Cerebellar nuclear complex (tissue), 1 donor: ENCODE measurements at places on chromosomes 16 and 17.

GRCh38 chr17:17121162-17121561 lies 78.9 kb downstream of the MPRIP start:
- DNase-seq: no peak

GRCh38 chr17:17075125-17075781 lies 33.0 kb downstream of the MPRIP start:
- DNase-seq: no peak

DNA sequence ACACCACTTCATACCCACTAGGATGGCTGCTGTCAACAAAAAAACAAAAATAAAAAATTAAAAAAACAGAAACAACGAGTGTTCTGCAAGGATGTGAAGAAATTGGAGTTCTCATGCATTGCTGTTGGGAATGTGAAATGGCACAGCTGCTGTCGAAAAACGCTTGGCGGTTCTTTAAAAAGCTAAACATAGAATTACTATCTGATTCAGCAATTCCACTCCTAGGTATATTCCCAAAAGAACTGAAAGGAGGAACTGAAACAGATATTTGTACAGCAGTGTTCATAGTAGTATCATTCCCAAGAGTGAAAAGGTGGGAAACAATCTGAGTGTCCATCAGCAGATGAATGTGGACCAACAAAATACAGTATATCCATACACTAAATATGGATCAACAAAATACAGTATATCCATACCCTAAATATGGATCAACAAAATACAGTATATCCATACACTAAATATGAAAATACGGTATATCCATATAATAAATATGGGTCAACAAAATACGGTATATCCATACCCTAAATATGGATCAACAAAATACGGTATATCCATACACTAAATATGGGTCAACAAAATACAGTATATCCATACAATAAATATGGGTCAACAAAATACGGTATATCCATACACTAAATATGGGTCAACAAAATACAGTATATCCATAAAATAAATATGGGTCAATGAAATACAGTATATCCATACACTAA lies 8.7 kb downstream of the METTL16 start:
- DNase-seq: no peak

DNA sequence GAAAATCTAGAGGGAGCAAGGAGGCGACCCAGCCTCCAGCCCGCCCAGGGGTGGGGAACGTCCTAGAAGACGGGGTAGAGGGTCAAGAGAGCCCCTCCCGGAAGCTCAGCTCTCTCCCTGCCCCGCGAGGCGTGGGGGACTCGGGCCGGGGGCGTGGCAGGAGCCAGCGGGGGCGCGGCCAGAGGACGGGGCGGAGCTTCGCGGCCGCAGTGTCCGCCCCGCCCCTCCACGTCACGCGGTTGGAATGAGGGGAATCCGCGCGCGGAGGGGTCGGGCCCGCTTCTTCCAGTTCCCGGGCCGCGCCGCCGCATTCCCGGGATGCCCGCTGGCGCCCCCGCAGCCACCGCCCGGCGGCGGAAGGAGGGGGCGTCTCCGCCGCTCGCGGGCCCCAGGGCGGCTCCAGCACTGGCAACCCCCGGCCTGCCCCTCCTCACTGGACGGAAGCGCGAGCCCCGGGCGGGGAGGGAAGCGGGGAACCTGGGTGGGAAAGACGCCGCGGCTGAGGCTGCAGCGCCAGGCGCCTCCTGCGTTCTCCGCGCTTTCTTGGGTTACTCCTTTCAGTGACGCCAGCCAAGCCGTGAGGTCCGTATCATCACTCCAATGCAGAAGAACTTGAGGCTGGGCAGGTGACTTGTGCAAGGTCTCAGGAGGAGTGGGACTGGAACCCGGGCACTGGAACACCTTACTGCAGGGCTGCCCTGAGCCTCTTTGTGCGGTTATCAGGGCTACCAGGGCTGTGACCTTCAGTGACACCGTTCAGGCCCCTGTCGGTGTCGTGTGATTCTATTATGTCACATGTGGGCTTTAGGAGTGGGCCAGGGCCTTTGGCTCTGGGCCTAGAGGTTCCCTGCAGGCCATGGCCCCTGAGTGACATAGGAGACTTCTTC lies 4.3 kb downstream of the MYO1C start:
- DNase-seq: peak; percentile 22

DNA sequence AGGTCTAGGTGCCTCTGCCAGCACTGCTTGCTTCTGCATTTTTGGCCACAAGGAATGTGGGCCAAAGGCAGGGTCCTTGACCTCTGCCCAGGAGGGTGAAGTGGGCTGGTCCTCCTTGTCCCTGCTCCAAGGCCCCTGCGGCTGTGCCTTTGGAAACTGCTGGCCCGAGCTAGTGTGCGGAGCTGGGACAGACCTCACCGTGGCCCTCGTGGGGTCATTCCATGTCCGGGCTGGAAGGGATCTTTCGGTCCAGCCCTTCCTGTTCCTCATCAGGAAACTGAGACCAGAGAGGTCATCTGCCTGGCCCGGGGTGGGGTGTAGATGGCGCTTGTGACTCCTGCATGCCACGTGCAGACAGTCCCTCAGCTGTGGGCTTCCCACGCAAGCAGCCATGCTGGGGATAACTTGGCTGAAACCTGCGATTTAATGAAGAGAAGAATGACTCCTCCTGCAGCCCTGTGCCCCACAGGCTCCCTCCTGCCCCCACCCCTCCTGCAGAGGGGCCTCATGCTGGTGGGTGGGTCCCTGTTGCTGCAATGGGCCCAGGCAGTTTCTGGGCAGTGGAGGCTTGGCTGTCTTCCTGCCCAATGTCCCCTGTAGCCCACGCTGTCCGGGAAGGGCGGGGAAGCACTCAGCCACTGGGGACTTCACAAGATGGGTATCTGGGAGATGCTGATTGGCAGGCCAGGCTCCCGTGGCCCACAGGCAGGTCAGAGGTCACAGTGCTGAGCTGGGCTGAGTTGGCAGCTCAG lies 245.2 kb downstream of the SEC14L1 start:
- DNase-seq: no peak

- no peak for DNase-seq
These were observed 43.6 kb downstream of the TBC1D16 start for GRCh38 chr17:79991924-79992648.

DNA sequence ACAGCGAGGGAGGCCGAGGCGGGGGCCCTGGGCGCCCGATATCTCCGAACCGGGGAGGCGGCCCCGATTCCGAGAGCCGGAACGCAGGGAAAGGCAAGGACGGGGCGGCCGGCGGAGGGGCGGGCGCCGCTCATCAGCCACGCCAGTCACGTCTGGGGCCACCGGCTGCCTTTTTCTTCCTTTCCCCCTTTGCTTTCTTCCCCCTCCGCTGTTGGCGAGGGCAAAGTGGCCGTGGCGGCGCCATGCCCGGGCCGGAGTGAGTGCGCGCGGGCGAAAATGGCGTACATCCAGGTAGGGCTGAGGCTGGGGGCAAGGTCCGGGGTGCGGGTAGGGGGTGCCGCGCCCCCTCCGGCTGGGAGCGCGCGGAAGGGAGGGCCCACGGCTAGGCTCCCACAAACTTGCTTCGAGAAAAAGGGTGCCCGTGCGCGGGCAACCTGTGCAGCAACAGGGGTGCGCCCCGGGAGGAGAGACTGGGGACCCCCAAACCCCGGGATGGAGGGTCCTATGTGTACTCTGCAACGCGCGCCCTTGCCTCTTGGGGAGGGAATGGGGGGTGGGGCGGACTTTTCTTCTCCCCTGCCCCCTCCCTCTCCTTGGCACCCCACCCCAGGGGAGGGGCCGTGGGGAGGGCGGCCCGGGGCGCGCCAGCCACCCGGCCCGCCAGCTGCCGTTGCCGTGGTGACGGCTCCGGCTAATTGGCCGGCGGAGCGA lies 486 bp downstream of the SYT17 start:
- no peak for DNase-seq

DNA sequence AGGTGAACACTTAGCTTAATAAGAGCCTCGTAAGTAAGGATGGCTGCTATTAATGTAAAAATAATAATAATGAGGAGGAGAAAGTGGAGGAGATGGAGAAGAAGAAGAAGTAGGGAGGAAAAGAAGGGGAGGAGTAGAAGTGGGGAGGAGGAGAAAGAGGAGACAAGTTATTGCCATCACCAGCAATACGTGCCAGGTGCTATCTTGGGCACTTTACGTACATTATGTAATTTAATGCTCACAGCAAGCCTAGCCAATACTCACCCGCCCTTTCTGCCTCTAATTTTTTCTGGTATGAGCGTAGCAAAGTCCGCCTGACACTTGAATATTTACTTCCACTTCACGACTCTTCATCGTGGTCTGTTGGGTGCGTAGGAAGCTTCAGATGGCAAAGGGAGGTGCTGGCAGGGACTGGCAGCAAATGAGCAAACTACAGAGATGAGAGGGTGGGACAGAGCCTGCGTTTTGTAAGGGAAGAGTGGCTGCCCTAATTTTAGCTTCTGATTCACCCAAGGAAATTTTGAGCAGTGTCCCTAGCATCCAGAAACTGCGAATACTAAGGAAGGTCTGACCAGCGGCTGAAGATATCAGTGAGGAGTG lies 42.1 kb upstream of the CDH13 start:
- DNase-seq: no peak

GRCh38 chr17:47676510-47677165 lies 17.3 kb upstream of the TBKBP1 start:
- DNase-seq: no peak

- no peak for DNase-seq
These were observed 98.8 kb downstream of the NLK start for GRCh38 chr17:28141313-28141712.

- no peak for DNase-seq
These were observed 392.4 kb upstream of the GOT2 start for GRCh38 chr16:59126486-59126885.

- no peak for DNase-seq
These were observed 44.9 kb upstream of the PIK3R6 start for GRCh38 chr17:8912084-8912981.

GRCh38 chr17:2867441-2868424 lies 71.5 kb downstream of the RAP1GAP2 start:
- DNase-seq: no peak

- DNase-seq: no peak
These were observed 202.1 kb upstream of the PSMD7 start for GRCh38 chr16:74094514-74094913.

DNA sequence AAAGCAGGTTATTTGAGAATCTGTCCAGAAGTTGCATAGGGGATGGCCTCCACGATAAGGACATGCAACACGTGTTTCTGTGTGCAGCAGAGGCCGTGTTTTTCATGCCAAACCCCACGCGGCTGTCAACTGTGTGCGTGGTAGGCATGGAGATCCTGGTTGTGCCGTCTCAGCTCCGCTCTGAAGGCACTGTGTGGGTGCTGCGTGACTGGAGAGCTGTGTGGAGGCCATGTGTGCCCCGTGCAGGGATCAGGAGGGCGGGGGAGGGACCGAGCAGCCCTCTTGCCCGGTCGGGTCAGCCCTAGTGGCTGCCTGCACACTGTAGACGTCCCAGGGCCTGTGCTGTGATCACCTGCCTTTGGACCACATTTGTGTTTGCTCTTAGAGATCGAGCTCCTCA lies 74.5 kb downstream of the SEC14L1 start:
- no peak for DNase-seq

GRCh38 chr16:53213542-53213941 lies 158.8 kb downstream of the CHD9 start:
- no peak for DNase-seq

- no peak for DNase-seq
These were observed at the start of gene PAFAH1B1 for GRCh38 chr17:2592971-2593820. Gene PAFAH1B1 (plus strand): TSS chr17:2593654. CDS start chr17:2638289, 44,635 bp downstream.

GRCh38 chr17:16484445-16485175 lies 7.4 kb downstream of the LRRC75A start:
- no peak for DNase-seq

DNA sequence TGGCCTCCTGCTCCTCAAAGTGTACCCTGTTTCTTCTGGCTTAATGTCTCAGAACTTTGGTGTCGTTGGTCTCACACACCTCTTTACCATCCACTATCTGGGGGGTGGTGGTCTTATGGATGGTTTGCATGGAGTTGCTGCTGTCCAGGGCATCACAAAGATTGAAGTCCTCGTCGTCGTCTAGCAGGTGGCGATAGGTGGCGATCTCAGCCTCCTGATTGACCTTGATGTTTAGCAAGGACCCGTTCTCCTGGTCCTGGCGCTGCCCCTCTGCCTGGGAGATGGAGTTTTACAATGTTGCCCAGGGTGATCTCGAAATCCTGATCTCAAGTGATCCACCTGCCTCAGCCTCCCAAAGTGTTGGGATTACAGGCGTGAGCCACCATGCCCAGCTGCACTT lies 31.1 kb upstream of the HELZ start:
- DNase-seq: no peak

- DNase-seq: no peak
These were observed 242.4 kb downstream of the C16orf95 start for GRCh38 chr16:87074641-87075318.

GRCh38 chr16:69166221-69166833 lies 20.6 kb upstream of the SNTB2 start:
- DNase-seq: no peak

DNA sequence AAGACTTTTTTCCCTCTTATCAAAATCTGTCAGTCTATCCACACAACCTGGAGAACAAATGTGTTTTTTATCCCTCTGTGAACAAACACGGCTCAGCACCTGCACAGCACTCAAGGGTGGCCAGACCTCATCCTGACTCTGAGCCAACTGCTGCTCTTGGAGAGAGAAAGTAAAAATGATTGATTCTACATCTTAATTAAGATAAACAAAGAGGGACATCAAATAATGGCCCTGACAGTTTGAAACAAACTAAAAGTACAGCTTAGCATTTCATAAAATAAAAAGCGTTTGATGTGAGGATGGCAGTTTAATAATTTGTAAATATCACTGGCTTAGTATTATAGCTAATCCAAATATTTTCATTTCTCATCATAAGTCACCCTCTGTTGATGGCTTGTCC lies 106.2 kb downstream of the SNX11 start:
- no peak for DNase-seq

- DNase-seq: no peak
These were observed 3.5 kb downstream of the IL4R start for GRCh38 chr16:27317320-27317719.

DNA sequence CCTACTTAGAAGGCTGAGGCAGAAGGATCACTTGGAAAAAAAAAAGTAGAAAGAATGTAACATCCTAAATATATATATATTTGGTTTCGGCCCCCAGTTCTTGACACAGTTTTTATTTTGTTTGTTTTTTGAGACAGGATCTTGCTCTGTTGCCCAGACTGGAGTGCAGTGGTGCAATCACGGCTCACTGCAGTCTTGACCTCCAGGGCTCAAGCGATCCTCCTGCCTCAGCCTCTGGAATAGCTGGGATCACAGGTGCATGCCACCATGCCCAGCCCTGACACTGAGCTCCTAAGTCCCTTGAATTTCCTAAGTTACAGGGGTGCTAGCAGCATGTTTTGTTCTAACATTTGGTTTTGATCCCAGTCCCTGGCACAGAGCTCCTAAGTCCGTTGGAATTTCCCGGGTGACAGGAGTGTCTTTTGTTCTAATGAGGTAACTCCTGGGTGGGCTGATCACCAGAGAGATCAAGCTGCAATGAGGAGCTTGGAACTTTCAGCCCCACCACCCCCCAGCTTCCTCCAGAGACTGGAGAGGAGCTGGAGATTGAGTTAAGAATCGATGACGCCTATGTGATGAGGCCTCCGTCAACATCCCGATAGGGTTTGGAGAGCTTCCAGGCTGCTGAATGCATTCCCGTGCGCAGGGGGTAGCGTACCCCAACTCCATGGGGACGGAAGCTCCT lies 20.0 kb downstream of the MXRA7 start:
- no peak for DNase-seq
